SK-N-SH treated with all-trans-retinoic acid at 6 μM for 48 hours (cell line): ENCODE measurements at places on chromosomes 1 and 21.

GRCh38 chr1:194289569-194290266 lies 1103.3 kb upstream of the B3GALT2 start:
- no peak for ATAC-seq

- ATAC-seq: no peak
Measured at GRCh38 chr1:23303524-23303923, 40.6 kb downstream of the HNRNPR start.

- peak; percentile 65 for ATAC-seq
Measured at GRCh38 chr1:193104502-193104906, 710 bp downstream of the GLRX2 start.

DNA sequence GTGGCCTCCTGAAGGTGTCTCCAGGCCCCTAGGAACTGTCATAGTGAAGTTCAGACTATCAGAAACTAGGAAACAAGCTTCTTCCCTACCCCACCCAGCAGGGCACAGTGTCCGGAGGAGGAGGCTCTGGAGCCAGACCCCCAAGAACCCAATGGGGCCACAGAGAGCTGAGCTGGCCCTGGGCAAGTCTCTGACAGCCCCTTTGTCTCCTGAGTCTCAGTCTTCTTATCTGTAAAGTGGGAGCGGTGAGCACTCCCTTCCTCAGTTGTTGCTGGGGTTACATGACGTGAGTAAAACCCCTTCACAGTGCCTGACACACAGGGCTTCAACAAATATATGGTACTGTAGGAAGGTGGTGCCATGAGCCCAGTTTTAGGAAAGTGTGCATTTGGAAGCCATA lies 675.8 kb downstream of the MATN1 start:
- no peak for ATAC-seq

DNA sequence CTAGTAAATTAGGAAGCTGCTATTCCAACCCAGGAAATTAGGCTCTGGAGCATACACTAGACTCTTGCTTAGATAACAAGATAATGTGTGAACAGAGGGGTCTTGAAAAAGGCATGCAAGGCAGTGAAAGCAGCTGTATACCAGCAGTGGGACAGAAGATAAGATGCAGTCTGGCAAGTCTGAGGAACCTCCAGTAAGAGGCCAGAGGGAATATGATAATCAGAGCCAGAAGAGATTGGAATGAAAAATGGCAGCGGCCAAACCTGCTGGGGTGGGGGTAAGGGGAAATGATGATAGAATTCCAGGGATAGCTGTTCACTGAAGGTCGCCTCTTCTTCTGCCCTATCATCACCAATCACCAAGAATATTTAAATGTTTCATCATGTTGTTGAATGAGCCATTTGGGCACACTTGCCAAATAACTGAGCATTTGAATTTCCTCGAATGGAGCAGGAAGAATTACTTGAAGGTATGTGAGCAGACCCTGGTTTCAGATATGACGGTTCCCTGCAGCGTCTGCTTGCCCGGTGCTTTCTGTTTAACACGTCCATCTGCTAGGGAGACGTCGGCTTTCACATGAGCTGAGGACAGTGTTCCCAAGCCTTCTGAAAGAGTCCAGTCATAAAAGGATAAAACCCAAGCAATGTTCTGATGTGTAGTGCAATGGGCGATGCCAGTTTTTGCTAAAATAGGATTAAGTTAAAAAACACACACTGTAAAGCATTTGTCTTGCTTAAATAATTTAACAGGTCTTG lies 173.3 kb downstream of the RWDD3 start:
- no peak for ATAC-seq

DNA sequence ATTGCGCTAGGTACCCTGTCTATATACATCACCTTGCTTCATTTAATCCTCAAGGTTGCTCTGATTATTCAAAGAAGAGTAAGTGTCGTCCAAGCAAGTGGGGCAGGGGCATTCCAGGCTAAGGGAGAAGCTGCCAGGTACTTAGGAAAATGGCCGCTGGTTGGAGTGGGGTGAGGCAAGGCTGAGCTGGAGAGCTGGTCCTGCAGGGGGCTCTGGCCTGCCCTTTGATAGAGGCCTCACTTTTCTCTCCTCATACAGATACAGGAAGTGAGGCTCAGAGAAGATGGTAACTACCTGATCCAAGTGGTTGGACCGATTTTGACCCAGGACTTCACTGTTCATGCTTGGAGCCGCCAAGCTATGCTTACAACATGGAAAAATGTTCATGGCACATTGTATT lies 86.9 kb upstream of the ZBTB40 start:
- ATAC-seq: no peak

DNA sequence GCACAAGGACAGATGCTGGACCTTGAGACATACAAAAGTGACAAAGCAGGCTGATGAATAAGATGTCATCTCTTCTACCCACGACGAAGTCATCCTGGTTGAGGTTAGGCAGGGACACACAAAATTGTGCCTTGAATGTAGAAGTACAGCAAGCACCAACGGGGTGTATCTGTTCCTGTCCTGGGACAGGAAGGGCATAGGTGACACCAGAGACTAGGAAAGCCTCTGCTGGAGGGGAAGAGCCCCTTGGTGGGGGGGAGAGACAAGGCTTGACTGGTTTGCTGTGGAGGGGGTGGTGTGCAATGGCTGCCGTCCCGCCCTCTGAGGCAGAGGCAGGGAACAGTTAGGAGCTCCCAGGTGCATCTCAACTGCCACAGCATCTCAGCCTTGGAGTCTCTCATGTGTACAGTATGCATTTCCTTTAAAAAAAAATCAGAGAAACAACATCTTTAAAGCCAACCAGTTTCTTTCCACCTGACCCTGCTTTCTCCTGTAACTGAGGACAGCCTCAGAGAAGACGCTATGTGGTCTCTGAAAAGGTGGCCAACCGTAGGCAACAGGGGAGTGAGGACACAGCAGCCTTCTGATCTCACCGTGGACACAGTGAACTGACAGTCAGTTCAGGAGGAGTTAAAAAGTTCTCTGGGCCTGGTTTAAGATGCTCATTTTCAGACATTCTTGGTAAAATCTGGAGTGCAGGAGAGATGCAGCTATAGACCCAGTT lies 17.7 kb upstream of the GFI1 start:
- no peak for ATAC-seq

DNA sequence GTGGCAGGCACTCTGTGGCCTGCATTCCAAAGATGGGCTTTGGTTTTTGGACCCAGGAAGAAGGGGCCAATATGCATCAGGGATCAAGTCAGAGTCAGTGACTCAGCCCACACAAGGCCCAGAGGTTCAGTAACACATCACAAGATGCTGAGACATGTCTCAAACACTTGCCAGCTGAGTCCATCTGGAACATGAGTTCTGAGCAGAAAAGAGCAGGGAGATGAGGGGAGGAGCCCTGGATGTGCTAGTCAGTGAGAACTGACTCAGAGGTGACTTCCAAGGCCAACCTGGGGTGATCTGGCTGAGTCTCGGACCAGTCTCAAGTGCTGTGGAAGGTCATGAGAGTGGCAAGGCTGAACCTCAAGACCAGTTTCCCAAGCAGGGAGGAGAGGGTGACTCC lies 150.1 kb downstream of the CDC7 start:
- no peak; the same call in 2 of the 3 replicates for ATAC-seq

GRCh38 chr1:38246955-38247952 lies 200.7 kb upstream of the POU3F1 start:
- ATAC-seq: no peak

- no peak for ATAC-seq
Measured at GRCh38 chr1:165603810-165604209, 27.2 kb upstream of the MGST3 start.

- peak; percentile 15; the same call in 2 of the 3 replicates for ATAC-seq
Measured at GRCh38 chr1:112465122-112465521, 43.6 kb upstream of the WNT2B start.

GRCh38 chr1:26853156-26853555 lies 9.8 kb upstream of the SFN start:
- peak; percentile 94 for ATAC-seq

DNA sequence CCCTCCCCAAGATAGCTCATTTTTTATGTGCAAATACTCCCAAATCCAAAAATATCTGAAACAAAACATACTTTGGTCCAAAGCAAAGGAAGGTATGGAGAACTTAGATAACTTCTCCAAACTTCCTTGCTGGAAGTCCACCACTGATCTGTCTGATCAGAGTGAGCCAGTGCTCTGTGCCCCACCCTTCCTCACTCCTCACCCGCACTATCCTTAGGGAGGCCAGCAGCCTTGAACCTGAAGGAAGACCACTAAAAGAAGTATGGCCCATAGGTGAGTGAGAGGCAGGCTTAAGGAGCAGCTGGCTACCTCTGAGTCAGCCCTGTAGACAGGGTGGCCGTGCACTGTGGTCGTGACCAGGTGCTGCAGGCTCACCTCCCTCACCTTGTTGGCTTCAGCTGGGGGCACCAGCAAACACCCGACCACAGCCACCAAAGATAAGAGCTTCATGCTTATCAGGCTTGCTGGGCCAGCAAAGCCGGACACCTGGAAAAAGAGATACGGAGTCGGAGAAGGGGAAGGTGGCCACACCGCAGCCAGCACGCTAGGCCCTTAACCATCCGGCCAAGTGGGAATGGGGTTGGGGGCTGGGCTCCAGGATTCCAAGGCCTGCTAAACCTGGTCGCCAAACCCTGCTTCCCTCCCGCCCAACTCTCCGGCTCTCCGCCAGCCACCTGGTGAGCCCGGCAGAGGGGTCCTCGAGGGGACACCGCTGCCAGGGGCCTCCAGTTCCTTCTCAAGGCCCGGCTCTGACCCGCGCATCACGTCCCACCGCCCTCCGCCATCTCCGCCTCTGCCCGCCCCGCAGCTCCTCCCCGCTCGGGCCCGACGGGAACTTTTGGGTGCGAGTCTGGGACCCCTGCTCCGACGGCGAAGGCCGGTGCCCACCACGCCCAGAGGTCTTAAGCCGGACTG lies 543 bp downstream of the TMEM9 start:
- peak; percentile 94 for ATAC-seq

- ATAC-seq: peak; percentile 80
Measured at GRCh38 chr1:150764617-150765101, 919 bp downstream of the CTSS start.

- no peak for ATAC-seq
Measured at GRCh38 chr1:112264553-112264952, 131.5 kb upstream of the CTTNBP2NL start.

- ATAC-seq: no peak
Measured at GRCh38 chr1:246564839-246565750, 966 bp downstream of the TFB2M start.

DNA sequence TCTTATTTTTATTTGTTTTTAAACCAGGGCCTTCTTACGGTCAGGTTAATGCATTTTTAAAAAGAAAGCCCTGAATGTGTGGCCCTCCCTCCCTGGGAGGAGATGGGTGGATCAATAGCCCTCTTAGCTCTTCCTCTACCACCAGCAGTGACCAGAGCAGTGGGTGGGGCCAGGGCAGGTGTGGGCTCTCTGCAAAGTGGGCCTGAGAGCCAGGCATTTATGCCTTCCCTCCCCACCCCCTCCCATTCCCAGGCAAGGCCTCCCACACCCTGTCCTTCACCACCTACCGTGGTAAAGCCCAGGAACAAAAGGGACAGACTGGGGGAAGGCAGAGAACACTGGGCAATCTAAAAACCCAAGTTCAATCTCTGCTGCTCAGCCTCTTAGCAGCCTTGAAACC lies 63.9 kb downstream of the SSBP3 start:
- no peak for ATAC-seq

DNA sequence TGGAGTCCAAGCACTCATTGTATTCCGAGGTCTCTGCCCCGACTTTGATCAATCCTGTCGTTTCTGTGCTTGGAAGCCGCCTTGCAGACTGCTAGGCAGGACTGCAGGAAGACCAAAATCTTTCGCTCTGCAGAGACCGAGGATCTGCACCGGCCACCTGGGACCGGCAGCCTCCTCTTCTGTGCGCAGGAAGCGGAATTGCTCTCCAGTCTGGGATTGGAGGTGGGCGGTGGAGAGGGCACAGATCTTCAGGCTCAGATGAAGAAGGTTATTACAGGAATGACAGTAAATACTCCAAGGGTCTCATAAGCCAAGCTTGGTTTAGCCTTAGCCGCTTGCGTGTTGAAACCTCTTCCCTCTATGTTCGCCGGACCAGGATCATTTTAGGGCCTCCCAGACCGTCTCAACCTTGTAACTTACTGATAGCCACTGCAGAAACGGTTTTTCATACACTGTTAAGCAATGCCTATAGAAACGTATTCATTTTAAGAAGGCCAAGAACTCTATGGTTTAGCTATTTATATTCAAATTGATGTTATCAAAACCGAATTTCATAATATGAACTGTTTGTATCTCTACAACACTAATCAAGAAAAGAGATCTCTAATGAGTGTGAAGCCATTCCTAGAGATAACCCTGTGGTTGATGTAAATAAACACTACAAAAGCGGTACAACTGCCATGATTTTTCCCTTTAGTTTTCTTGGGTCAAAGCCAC lies 1.1 kb downstream of the MIA3 start:
- peak; percentile 58 for ATAC-seq

GRCh38 chr1:114272593-114272992 lies 118.9 kb upstream of the SYT6 start:
- no peak for ATAC-seq

DNA sequence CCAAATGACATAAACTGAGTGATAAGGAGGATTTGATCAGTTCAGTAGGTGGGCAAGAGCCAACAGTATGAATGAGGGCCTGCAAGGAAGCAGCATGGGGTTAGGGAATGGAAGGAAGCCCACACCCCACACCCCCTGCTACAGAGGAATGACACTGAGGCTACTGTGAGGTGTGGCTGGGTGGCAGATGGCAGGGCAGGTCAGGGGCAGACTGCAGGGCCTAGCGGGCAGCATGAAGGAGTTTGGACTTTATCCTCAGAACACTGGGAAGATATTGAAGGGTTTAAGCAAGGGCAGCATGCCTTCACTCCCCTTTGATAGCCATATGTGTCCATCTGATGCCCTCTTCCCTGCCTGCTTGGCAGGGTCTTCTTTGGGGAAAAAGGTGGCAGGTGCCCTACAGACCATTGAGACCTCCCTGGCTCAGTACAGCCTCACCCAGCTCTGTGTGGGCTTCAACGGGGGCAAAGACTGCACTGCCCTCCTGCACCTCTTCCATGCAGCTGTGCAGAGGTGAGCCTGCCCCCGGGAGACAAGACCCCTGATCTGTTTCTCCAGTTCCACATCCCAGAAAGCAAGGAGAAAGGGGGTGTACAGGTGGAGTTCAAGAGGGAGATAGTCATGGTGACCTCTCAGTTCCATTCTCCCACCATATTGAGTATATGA lies 4.1 kb upstream of the LENEP start:
- no peak for ATAC-seq

DNA sequence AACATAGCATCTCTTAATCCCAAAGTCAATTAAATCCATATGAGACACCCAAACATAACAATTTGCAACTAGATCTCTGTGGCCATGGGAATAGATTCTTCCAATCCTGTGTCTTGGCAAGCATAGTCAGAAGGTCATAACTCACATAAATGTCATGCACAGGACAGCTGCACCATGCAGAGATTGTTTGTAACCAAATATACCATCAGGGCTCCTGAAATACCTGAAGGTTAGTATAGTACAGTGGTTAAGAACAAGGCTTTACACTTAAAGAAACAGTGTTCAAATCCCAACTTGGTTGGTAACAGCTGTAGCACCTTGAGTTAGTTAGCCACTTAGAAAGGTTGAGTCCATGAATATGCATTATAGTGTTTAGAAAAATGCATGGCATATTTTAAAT lies 82.6 kb upstream of the CCDC190 start:
- ATAC-seq: peak; percentile 63

DNA sequence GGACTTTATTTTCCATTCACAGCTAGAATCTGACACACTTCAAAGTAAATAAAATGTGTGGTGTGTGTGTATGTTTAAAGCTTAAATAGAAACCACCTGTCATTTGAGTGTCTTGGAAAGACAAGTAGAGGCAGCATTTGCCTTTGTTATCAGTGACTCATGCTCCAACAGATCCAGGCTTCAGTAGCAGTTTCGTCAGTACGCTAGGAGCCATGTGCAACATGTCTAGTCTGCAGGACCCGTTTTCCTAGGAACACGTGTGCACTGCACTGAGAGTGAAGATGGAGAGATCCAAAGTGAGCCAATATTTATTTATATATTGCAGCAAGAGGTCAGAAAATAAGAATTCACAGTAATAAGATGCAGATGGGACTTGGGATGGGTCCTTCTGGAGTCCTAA lies 41.8 kb downstream of the SGIP1 start:
- ATAC-seq: peak; percentile 91
